Left cardiac atrium (tissue), 4 donors: ENCODE measurements at places on chromosomes 1 and 21. TPM values are rescaled to one million over a fixed set of nuclear protein-coding genes. Genes with fewer than 3 reads are reported as not detected.

DNA sequence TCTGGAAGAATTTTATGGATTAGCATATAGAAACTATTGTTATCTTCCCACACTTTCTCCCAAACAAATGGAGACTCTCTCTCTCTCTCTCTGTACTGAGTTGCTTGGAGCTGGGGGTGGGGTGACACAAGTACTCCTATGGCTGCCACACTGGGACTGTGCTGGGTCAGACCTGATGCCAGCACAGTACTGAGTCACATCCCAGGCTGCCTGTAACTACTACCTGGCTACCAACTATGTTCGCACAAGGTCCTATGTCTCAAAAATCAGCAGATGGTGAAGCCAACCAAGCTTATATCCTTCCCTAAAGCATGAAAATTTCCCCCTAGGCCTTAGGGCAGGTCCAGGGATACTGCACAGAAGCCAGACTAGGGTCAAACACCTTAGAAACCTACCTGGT is 66.6 kb downstream of the FAF1 start:
- no peak for DNase-seq

- no peak for DNase-seq
Measured at GRCh38 chr1:12015499-12015898, 3.8 kb upstream of the MIIP start.

DNA sequence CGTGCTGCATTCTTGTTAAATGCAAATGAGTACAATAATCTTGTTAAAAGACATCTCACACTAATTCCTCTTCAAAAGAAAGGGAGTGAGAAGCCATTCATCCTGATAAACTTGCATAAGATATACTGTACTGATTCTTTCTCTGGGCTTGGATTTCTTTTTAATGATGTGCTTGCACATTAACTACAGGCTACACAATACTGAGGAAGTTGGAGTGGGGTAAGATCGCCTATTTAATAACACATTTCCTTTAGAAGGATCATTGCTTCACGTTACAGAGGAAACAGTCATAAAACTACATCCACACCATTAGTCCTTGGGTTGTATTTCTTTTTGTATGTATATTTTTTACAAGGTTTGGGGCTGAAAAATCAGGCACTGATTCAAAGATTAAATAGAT is 36.6 kb downstream of the NRIP1 start:
- DNase-seq: no peak

DNA sequence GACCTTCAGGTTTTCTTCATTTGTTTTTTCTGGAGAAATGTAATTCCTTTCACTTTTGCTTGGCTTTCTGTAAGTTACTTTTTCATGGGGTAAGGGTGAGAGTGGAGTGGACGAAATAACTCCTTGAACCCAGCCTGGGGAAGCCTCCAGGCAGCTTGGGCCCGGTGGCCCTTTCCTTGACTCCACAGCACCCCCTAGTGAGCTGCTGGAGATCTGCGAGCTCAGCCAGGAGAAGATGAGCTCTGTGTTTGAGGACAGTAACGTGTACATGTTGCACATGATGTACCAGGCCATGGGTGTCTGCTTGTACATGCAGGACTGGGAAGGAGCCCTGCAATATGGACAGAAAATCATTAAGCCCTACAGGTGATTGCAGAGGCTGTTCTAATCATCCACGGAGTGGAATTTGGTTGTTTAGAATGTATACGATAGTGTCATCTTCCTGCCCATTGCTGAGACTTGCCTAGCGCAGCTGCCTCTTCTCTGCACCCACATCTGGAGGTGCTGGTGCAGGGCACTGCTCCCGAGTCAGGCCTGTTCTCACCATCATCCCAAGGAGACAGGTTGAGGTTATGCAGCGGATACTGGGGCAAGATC is 51.0 kb downstream of the SMYD2 start:
- no peak for DNase-seq

DNA sequence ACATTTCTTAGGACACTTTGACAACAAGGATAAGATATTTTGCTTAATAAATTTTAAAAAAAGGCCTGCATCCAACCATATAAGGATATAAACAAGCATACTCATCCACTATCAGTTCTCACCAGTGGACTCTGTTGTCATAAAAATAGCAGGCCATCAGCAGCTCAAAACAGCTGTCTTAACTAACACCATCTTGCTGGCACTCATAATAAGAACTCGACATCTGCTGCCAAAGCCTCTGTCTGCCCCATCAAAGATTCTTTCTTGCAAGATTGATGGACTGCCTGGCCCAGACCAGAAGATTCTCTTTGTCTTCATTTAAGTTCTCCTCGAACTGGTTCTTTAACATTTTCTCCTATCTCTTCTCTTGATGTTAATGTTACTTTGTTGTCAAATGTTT is 10.1 kb downstream of the JMJD4 start:
- no peak for DNase-seq

GRCh38 chr1:150696162-150696561 is 792 bp downstream of the GOLPH3L start:
- DNase-seq: no peak

DNA sequence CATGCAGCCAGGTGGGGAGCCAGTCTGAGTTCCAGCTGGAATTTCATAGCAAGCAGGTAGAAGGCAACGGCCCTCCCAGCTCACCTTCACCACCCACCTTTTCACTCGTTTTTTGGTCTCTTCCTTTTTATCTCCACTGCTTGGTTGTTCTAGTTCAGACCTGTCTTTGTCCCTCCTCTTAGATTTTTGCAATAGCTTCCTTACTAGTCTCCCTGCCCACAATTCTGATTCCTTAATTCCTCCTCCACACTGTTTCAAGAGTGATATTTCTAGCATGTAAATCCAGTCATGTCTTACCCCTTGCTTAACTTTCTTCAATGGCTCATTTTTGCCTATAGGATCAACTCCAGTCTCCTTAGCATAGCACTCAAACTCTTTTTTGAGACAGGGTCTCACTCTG is 119.6 kb downstream of the TMEM53 start:
- DNase-seq: no peak

GRCh38 chr1:153253693-153254092 is 5.8 kb upstream of the LORICRIN start:
- DNase-seq: no peak

DNA sequence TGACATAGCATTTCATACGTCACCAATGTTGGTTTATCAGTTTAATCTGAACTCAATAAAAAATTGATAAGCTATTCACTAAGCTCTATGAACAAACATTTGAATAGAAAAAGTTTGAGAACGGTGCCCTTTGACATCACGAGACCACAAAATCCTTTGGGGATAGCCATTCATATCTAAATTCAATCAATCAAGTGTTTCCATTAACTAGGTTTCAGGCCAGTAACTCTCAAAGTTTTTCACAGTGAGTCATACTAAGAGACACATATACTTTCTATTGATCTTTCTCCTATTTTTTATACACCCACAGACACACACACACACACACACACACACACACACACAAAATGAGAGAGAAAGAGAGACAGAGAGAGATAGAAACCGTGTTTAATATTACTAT is 235.4 kb upstream of the SNX7 start:
- no peak for DNase-seq

DNA sequence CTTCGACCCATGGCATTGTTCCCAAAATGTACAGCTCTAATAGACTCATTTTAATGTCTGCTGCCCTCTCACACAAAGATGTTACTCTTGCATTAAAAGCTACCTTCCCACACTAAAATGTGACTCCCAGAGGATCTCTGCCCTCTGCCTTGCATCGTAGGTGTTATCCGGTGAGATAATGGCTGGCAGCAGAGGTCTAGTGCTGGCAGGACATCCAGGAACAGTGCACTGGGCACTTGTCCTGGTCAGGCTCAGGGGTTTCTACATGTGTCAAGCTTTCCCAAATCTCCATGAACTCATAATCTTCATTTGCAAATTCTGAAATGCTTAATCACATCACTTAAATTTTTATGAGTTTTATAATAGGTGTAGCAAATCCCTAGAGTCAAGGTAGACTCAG is 310.6 kb downstream of the LRRIQ3 start:
- DNase-seq: no peak

DNA sequence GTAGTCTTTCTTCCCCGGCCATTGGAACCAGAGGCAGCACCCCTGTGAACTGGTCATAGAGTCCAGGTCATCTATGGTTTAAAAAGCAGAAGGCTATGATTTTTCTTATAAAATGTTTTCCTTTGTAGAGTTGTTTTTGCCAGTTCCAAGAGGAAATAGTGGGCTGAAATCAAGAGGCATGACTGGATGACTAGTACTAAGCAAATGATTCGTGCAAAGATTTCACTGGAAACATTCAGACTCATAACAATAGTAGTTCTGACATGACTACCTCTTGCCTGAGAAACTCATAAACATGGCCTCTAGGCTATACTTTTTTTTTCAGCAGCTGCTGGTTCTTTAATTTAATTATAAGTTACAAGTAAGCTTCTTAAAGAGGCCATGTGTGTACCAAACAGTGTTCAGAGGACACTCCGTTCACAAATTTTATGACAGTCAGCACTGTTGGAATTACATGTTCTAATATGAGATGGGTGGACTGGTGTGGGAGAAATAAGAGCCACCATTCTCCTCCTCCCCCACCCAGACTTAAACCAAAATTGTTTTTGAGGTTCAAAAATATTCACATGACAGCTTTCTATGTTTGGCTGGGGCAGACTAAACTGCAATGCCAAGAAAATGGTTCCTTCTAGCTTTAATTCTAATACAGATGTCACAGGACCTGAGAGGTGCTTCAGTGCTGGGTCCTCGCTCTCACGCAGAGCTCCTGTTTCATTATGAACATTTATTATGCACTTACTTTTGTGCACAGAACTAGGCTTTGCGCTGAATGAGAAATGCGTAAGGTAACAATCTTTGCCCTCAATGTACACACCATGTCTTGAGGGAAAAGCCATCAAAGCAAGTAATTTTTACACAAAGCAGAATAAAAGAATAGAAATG is 147.5 kb downstream of the ZC3H11B start:
- no peak for DNase-seq

- DNase-seq: no peak
Measured at GRCh38 chr1:187018291-187018690, 189.5 kb downstream of the PLA2G4A start.

DNA sequence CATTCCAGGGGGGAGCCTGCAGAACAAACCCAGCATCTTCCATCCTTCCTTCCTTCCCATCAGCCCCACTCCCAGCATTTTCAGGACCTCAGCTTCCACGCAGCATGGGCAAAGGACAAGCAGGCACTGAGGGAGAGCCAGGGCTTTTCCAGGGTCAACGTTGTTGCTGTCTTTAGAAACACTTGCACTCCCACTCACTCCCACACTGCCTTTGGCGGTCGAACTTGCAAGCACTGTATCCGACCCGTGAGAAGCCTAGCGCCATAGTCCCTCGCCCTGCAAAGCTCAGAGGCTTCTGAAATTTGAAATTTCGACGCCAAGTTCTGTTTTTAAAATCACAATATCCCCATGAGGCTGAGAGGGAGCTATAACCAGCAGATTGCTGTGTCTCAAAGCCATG is 47.4 kb downstream of the KCNAB2 start:
- DNase-seq: no peak

DNA sequence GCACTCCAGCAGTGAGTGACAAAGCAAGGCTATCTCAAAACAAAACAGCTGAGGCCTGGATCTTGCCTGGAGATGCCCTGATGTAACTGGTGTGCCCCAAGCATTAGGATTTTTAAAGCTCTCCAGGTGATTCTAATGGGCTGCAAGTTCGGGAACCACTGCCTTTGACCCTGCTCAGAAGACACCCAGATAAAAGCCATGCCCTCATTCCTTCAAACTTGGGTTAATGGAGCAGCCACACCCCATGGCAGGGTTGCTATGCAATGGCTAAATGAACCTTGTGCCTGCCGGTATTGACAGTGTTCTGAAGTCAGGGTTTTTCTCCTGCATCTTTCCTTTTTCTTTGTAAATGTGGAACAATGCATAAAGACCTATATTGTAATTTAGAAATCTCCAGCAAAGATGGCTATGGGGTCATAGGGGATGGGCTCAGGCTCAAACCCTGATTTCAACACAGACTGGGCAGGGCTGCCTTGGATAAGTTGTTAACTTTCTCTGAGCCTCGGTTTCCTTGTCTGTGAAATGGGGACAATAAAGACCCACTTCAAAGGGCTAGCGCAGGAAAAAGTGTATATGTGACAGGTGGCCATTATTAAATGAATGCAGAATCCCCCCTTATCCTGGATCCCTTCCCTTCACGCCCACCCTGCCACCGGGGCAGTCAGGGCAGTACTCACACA is 453 bp downstream of the TFF3 start:
- DNase-seq: no peak

- DNase-seq: no peak
Measured at GRCh38 chr1:12548279-12548972, 69.6 kb downstream of the DHRS3 start.

DNA sequence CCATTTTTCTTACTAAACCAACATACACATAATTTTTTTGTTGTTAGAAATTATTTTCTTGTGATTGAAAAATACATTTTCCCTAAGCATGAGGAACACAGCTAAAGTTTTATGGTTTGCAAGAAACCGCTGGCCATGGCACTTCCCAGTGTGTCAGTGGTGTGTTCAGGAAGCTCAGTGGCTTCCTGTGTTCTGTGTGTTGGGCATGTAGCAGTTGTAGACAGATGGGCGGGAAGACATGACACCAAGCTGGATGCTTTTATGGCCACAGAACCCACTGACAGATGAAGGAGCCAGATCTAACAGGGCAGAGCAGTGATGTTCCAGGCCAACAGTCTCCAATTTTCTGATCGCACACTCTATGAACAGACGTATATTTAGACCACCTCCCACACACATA is 119.8 kb downstream of the GALNT2 start:
- no peak for DNase-seq

- no peak for DNase-seq
Measured at GRCh38 chr1:10510520-10511493, 36.1 kb downstream of the PEX14 start.

- no peak for DNase-seq
Measured at GRCh38 chr21:43757601-43758000, 18.5 kb downstream of the CSTB start.

- DNase-seq: no peak
Measured at GRCh38 chr21:45055861-45056260, 18.5 kb upstream of the ADARB1 start.

- no peak for DNase-seq
Measured at GRCh38 chr1:83511146-83511726, 487.7 kb downstream of the TTLL7 start.

- no peak for DNase-seq
Measured at GRCh38 chr1:26142159-26142558, 16.7 kb upstream of the FAM110D start.

- peak; percentile 75 for DNase-seq
Measured at GRCh38 chr21:43611598-43612369, 47.5 kb downstream of the HSF2BP start.

KCNJ9 gene
- not detected for total RNA-seq

SDE2 gene
- total RNA-seq: 18.7 TPM

EVA1C gene
- total RNA-seq: 52.8 TPM

SMG7 gene
- 41.8 TPM for total RNA-seq

CCDC17 gene
- total RNA-seq: 1.2 TPM

CACNA1E gene
- 0.55 TPM for total RNA-seq

LAD1 gene
- 1.4 TPM for total RNA-seq

WNT4 gene
- 0.18 TPM for total RNA-seq

CDA gene
- total RNA-seq: 2.4 TPM

WNT2B gene
- 4.0 TPM for total RNA-seq

CD1B gene
- not detected for total RNA-seq

AMY1C gene
- not detected for total RNA-seq

ADAM30 gene
- total RNA-seq: not detected

GBP6 gene
- total RNA-seq: not detected

CTSS gene
- 42.2 TPM for total RNA-seq

GPR25 gene
- total RNA-seq: not detected

OR2T35 gene
- total RNA-seq: not detected
